ENCODE measurements at places on chromosomes 4 and X.

DNA sequence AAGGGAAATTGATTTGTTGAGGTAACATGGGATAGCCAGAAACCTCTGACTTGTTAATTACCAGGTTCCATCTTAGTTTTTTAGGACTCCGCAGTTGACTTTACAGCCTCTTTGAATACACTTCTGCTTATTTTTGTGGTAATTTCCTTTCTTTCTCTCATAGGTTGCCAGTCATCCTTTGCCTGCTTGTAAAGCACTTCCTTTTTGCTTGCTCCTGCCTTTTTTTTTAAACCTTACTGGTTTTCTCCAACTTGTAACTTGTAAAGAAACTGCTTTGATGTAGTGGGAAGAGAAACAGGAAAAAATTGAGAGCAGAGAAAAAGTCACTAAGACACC, 2.6 kb downstream of the PGK1 start:
- no peak for DNase-seq

- no peak for DNase-seq
Observed at GRCh38 chr4:25358515-25359275, 18.4 kb upstream of the ANAPC4 start.

DNA sequence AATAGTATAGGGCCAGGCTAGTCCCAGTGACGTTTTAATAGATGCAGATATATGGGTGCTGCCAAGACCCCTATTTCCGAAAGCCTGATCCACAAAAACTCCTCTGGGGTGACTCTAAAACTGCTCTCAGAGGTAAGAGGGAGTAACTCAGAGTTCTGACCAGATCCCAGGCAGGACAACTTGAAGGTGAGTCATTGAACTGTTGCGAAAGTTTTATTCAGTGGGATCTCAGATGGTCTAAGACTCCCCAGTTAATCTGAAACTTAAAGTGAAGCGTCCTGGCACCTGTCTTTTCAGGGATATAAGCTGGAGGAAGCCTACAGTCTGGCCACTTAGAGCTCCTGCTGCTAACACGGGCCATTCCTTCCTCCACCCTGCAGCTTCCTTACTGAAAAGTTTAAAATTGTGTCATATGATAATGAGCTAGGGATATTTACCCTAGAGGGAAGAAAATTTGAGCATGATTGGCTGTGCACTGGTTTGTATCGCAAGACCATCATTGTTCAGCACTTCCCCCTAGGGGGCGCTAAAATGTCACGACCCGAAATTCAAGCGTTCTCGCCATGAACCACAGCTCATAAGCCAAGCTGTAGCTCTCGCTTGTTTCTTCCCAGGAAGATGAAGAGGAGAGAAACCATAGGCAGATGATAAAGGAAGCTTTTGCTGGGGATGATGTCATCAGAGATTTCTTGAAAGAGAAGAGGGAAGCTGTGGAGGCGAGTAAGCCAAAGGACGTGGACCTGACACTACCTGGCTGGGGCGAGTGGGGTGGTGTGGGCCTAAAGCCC, 19.5 kb downstream of the UTP14A start:
- peak; percentile 72 for DNase-seq

DNA sequence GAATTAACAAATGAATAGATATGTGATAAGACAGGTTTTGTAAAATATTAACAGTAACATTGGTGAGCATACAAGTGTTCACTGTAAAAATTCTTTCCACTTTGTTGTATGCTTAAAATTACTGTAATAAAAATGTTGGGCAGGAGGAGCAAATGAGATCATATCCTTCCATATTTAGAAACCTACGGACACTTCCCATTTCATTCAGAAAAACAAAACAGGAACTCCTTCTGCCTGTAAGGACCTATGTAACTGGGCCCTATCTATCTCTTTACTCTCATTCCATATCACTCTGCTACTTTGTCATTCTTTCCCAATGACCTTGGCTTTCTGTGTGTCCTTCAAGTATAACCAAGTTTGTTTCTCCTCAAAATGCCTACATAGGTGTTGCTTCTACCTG, 53.7 kb upstream of the SLC39A8 start:
- DNase-seq: no peak
